ENCODE measurements at places on chromosomes 7 and 10. TPM values are rescaled to one million over a fixed set of nuclear protein-coding genes. Genes with fewer than 3 reads are reported as not detected.
A peak's percentile ranks its signal among the peaks of the same experiment; 100 is the strongest.

ANKRD30A gene
- total RNA-seq, result not detected

GRCh38 chr10:29600067-29600466 lies 34.7 kb downstream of the SVIL start:
- DNase-seq, result no peak

DNA sequence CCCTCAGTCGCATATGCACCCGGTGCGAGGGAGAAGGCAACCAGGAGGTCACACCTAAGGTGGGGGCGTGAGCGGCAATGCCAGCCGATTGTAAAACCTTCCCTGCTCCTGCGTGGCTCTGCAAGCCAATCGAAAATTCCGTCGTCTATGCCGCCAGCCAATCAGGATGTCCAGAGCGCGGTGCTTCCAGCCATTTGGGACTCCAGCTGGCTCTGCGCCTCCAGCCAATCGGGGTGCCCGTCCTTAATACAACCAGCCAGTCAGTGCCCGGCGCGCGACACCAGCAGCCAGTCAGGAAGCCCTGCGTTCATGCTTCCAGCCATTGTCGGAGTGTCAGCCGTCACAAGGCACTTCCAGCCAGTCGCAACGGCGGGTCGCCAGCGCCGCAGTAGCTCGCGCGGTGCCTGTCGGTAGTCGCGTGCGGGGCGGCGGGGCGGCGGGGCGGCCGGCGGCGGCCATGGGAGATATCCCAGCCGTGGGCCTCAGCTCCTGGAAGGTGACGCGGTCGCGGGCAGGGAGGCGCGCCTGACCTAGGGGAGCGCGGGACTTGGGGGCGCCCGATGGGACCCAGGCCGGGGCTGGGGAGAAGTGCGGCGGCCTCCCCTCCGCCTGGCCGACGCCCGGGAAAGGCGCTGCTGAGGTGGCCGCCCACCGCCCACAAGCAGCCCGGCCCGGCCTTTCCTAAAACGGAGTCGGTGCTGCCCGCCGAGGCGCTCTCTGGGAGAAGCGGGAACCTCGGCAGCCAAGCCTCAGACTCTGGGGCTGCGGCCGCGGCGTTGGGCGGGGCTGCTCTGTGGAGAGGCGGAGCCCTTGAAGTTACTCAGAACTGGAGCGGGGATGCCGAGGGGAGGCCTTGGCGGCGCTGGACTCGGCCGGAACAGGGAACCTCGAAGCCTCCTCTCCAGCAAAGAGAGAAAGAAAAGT lies at the start of gene AKR1E2:
Gene AKR1E2 (plus strand): TSS at position 340 of the 924 bp plus-strand sequence. CDS start 118 bp downstream, at position 458.
- peak; percentile 82 for DNase-seq

- no peak for DNase-seq
Measured at GRCh38 chr7:22681312-22681711, 45.7 kb upstream of the IL6 start.

PNLIP gene
- not detected for total RNA-seq

SLC18A3 gene
- 0.32 TPM for total RNA-seq

DNA sequence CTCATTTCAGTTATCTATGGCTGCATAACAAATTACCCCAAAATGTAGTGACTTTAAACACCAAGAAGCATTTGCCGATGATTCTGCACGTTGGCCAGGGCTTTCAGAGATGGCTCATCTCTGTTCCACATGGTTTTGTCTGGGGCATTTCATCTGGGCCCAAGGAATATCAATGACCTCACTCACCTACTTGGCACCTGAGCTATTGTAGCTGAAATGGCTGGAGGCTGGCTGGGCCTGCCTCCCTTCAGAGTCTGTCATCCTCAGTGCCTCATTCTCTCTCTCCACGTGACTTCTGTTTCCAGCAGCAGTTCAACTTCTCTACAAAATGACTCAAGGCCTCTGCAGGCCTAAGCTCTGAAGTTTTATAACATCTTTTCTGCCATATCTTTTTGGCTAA lies 119.4 kb upstream of the PRR15 start:
- DNase-seq, result no peak

CYP2C9 gene
- total RNA-seq, result not detected

Data from activated T-helper 2 cell treated with anti-CD3 and anti-CD28 coated beads, Interferon-gamma antibody, Interleukin-2, Interleukin-4, amounts not matched to agents 10 μg/mL and 5 μg/mL and 100 μg/mL, durations not matched to agents 14 hours and 24 hours and 36 hours (primary cell).